ENCODE measurements at places on chromosomes 3 and 15.

- no peak for DNase-seq
Measured at GRCh38 chr3:117193390-117193789, 483.8 kb downstream of the TUSC7 start.

DNA sequence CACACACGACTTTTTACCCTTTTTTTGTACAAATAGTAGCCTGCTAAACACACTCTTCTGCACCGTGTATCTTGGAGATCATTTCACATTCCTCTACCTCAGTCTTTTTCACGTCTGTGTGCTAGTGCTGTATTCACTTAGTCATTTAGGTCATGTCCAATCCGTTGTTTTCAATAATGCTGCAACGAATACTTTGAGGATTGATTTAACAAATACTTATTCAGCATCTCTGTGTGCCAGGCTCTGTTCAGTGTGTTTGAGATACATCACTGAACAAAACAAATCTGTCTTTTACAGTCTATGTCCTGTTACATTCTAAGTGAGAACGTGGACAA is 882 bp downstream of the JMJD7 start:
- no peak for DNase-seq

GRCh38 chr15:74960995-74961588 is 4.5 kb upstream of the RPP25 start:
- no peak for DNase-seq

- no peak for DNase-seq
Measured at GRCh38 chr3:76442374-76442915, 597.5 kb upstream of the ROBO2 start.

DNA sequence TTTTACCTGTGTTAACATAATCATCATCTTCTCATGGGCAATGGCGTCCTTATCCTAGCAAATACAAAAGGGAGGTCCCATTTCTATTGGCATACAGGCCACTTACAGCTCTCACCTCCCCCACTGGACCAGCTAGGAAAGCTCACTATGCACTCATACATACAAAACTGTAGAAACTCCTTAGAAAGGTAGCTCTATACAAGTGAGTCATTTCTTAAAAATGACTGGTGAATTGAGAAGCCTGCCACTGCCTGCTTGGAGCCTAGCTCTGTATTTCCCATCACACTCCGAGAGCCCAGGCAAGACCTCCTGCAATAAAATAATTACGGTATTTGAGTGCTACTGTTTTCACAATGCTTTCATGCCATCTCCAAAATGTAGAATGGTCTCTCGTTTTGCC is 321.8 kb downstream of the ULK4 start:
- no peak for DNase-seq

DNA sequence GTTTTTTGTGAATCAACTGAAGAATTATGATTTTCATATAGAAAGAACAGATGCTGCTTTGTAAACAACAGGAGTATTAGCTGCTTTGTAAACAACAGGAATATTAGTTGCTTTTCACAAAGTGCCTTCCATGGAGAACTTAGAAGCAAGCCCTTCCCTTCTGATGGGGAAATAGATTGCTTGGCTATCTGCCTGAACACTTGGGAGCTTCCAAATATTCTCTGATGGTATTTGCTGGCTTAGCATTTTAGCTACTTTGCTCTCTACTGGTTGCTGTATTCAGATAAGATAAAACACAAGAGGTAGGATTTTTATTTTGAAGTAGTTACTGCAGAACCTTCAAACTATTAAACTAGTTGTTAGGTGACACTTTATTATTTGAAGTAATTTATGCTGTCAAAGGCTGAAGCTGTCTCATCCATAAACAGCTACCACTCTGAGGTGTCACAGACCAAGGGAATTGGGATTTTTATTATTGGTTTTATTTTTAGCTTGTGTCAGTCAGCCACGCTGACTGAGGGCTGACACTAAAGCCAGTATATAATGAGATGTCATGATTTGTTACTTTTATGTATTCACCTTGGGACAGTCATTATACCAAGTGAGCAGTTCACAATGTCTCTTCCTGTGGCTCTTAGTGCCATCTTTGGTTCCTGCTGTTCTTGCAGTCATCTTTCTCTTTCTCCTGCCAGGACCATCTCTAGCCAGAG is 50.0 kb downstream of the ZIC1 start:
- DNase-seq = no peak

GRCh38 chr3:17833786-17834559 is 91.5 kb upstream of the TBC1D5 start:
- DNase-seq = no peak

- DNase-seq = no peak
Measured at GRCh38 chr3:64408770-64409169, 183.5 kb upstream of the PRICKLE2 start.

GRCh38 chr3:65880350-65880749 is 158.4 kb downstream of the MAGI1 start:
- DNase-seq = no peak

- peak; percentile 10 for DNase-seq
Measured at GRCh38 chr3:121295452-121295851, 250.3 kb downstream of the POLQ start.

GRCh38 chr3:47855461-47856383 is 52.8 kb downstream of the DHX30 start:
- no peak for DNase-seq

GRCh38 chr15:63332367-63333124 is 49.1 kb downstream of the CA12 start:
- DNase-seq = peak; percentile 78

- DNase-seq = no peak
Measured at GRCh38 chr3:168888781-168889180, 774.7 kb downstream of the MECOM start.

- no peak for DNase-seq
Measured at GRCh38 chr15:27498700-27499099, 527.7 kb downstream of the GABRG3 start.

DNA sequence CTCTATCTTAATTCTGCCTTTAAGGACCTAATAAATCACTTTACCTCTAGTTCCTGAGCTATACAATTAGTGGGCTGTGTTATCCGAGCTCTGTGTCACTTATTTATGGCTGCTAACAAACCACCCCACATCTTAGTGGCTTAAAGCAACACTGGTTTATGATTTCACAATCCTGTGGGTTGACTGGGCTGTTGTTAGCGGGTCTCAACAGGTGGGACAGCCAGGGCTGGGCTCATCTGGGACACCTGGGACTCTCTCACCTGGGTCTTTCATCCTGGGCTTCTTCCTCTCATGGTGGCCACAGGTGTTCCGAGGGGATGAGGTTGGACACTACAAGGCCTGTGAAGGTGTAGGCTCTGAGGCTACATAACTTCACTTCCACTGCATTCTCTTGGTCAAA is 35.8 kb upstream of the CHST2 start:
- DNase-seq = no peak

- DNase-seq = no peak
Measured at GRCh38 chr3:182789371-182789770, 3.9 kb upstream of the ATP11B start.
